ENCODE measurements at places on chromosomes 3 and 15. TPM values are rescaled to one million over a fixed set of nuclear protein-coding genes. Genes with fewer than 3 reads are reported as not detected.

Gene FHIT
- 8.3 TPM for total RNA-seq

DNA sequence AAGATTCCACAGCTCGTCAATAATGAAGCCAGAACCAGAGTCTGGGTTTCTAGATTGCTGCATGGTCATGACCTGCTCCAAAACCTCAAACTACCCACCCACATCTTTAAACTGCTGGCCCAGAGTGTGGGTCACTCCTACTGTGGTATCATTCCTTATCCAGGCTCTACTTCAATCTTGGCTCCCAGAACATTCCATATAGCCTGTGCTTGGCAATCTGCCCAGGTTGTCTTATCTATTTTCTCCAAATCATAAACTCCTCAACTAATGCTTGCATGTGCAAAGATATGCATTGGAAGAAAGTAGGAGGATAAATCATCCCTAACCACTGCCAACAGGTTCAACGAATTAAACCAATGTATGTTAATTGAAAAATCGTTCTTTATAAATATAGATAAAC lies 169.7 kb downstream of the ANXA2 start:
- no peaks in the 10 kb centered on the region for H3K4me1 ChIP-seq
- H3K27me3 ChIP-seq = no peaks in the 10 kb centered on the region
- no peaks in the 10 kb centered on the region for H3K36me3 ChIP-seq
- no peak overlapping the region for H3K4me3 ChIP-seq

DNA sequence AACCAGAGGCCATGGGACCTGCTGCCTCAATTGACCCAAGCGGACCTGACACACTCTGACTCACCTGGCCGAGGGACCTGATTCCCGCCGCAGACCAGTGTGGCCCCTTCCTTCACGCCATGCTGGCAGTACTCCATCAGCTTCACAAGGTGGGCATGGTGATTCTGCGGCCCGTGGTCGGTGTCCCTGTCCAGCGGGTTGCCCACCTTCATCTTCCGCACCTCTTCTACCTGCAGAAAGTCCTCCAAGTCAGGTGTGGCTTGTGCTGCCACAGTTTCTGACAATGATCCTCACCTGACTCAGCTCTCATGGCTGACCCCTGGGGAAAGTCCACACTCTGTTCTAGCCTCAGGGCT lies 25.9 kb upstream of the SLC41A3 start:
- H3K27ac ChIP-seq = no peak overlapping the region
- no peaks in the 10 kb centered on the region for H3K4me1 ChIP-seq
- no peak overlapping the region for H3K4me3 ChIP-seq
- no peaks in the 10 kb centered on the region for H3K27me3 ChIP-seq

DNA sequence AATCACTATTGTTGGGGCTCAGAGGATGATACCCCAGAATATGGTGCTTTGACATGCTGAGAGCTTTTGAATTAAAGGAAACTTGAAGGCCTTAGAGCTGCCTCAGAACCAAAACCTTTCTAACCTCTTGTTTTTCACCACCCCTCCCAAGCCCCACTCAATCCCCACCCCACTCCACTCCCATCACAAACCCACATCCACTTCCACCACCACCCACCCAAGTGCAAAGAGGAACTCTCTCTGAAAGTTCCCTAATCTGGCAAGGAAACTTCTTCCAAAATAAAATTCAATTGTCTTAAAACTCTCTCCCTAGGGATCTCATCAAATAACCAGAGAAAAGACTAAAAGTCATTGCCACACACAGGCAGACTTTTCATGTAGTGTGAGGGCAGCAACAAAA lies 301.2 kb upstream of the ARHGEF26 start:
- no peaks in the 10 kb centered on the region for H3K36me3 ChIP-seq
- no peaks in the 10 kb centered on the region for H3K27me3 ChIP-seq
- no peak for DNase-seq
- H3K4me3 ChIP-seq = no peak overlapping the region
- H3K4me1 ChIP-seq = no peaks in the 10 kb centered on the region
- H3K27ac ChIP-seq = no peak overlapping the region

DNA sequence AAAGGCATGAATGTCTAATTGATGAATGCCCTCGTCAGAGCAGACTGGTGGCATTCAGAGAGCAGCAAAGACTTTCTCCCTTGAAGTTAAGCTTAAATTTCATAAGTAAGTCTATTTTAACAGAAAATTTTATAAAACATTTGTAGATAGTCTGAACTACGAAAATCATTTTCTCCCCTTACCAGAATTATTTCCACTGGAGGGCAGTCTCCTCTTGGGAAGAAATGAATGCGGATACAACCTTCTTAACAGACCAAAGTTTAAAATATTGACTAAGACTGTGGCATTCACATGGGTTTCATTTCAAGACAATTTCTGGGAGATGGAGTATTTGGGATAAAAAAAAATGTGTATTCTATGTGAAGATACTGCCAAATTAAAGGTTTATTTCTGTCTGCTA lies 669.0 kb downstream of the FHIT start:
- no peak for DNase-seq
- no peaks in the 10 kb centered on the region for H3K27me3 ChIP-seq
- H3K4me3 ChIP-seq = no peak overlapping the region
- H3K36me3 ChIP-seq = no peaks in the 10 kb centered on the region

DNA sequence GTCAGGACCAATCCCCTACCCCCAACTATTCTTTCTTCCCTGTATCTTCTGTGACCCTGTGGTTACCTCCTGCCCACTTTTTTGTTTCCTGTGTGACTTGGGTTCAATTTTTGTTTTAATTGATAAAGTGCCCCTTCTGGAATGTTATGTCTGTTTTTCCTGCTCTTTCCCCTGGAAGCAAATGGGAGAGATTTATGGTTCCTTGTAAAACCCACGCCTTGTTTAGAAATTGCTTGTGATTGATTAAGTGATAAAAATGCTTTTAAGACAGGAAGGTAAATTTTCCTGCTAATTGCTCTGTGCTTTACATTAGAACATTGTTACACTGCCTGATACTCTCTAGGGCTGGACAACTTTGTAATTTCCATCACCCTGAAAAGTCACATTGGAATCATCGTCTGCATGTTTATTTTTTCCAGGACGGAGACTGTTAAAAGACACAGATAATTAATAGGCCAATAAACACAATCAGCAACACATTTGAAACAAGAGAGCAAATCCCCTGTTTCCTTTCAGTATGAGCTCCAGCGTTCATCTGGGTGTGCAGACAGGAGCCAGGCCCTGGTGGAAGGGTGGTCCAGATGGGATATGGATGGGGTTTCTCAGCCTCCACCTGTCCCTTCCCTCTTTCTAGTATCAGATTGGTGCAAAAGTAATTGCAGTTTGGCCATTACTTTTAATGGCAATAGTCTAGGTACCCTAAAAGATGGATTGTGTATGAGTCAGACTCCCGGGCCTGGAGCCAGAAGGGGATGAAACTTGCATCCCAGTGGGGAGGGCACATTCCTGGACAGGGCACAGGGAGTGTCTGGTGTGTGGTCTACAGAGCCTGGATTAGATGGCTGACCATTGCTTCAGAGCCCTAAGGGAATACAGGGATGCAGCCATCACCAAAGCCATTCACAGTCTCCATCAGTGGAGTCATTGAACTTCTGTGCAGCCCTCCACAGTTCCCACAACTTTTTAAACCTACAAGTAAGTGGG lies 58.1 kb upstream of the AGBL1 start:
- H3K27ac ChIP-seq = no peak overlapping the region
- no peak overlapping the region for H3K4me3 ChIP-seq
- no peaks in the 10 kb centered on the region for H3K4me1 ChIP-seq
- DNase-seq = no peak
- no peaks in the 10 kb centered on the region for H3K36me3 ChIP-seq
